AML-193 (cell line): ENCODE measurements at places on chromosomes 5 and 9.

DNA sequence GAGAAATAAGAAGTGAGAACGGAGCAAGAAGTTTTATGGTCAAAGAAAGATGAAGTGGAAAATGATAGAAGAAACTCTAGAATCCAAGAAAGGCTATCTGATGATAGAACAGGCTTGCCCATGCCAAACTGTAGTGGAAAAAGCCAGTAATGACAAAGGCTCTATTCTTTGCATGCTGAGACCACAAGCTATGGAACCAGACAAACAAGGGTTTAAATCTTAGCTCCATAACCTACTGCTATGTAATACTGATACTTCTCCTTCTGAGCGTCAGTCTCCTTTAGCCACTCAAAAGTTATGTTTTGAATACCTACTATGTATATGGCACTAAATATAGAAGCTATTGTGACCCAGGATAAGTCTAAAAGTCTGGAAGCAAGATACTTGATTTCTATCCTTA, 51.2 kb upstream of the TRIM32 start:
- no peak for DNase-seq

DNA sequence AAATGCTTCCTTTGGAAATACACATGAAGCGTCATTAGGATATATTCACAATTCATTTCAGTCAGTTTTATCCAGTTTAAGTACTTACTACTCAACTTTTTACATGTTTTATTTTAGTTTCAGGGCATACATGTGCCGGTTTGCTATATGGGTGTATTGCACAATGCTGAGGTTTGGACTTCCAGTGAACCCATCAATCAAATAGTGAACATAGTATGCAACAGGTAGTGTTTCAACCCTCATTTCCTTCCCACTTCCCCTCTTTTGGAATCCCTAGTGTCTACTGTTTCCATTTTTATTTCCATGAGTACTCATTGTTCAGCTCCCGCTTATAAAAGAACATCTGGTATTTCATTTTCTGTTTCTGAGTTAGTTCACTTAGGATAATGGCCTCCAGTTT, 74.7 kb downstream of the TMEM161B start:
- DNase-seq, result no peak

DNA sequence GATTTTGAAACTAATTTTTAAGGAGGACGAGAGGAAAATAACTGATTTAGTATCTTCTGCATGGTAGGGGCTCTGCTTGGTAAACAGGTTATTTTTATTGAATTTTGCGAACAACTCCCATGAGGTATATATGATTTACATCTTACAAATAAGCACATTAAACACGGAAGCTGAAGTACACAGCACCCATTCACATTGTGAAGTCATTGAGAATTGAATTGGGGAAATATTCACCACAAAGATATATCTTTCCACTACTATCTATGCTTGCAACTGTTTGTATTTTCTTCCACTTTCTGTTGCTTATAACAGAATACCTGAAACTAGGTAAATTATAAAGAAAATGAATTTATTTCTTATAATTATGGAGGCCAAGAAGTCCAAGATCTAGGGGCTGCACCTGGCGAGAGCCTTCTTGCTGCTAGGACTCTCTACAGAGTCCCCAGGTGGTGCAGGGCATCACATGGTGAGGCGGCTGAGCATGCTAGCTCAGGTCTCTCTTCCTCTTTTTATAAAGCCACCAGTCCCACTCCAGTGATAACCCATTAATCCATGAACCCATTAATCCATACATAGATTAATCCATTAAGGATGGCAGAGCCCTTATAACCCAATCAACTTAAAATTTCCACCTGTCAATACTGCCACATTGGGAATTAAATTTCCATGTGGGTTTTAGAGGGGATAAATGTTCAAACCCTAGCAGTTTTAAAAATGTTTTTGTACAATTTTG, 79.0 kb upstream of the ZNF608 start:
- no peak for DNase-seq

DNA sequence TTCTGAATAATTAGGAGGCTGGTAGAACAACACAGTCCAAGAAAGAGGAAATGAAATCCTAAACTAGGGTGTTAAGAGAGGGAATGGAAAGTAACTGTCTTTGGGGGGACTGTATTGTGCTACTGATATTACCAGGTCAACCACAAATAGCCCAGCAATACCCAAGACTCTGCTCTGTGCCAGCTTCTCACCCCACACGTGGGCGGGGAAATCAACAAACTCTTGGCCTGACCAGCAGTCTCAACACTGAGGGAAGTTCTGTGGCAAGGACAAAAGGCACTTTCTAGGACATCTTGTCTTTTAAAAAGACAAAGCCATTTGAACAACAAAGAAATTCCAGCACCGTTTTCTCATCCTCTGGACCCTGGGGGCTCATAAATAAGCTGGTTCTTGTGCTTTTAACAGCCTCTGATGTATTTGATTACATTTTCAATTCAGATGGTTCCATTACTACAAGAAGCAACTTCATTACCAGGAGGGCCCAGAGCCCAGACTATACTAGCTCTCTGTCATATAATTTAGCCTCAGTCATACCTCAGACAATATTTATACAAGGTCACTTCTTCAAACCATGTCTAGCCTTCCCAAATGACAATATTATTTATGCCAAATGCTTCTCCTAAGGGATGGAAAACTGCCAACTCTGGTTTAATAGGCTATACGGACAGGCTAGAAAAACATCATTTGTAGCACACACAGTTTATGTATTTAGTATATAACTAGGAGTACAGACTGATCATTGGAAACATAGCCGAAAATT, 297.8 kb downstream of the CWC27 start:
- no peak for DNase-seq

DNA sequence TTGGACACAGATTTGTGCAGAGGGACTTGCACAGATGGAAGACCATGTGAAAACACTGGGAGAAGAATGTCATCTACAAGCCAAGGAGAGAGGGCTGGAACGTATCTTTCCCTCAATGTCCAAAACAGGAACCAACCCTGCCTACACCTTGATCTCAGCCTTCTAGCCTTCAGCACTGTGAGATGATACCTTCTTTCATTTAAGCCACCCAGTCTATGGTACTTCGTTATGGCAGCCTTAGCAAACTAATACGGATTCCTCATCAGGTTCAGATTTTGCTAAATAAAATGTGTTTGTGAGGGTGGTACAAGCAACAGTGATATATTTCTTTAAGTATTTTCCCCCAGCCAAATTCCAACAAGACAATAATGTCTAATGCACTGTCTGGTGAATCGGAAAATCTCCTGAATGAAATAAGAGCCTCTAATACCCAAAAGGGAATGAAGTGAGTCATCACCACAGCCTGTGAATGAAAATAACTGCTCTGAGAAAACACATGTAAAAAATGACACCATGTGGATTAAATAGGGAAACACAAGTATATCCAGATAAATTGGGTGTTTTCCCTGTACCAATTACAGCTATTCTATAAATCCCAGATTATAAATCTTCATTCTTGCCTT, 182.8 kb upstream of the TARS1 start:
- DNase-seq, result no peak

- DNase-seq, result no peak
Measured at GRCh38 chr9:127873886-127874285, 3.6 kb downstream of the AK1 start.

GRCh38 chr5:147081311-147081764, 153.5 kb upstream of the STK32A start:
- DNase-seq, result no peak
